ENCODE measurements at places on chromosomes 2 and 18.

- no peak for DNase-seq
These were observed 44.3 kb upstream of the ZBTB7C start for GRCh38 chr18:48453330-48454066.

GRCh38 chr2:38215993-38216392 is 140.0 kb upstream of the CYP1B1 start:
- DNase-seq: no peak

- no peak for DNase-seq
These were observed 296.0 kb upstream of the MC4R start for GRCh38 chr18:60668583-60668982.

DNA sequence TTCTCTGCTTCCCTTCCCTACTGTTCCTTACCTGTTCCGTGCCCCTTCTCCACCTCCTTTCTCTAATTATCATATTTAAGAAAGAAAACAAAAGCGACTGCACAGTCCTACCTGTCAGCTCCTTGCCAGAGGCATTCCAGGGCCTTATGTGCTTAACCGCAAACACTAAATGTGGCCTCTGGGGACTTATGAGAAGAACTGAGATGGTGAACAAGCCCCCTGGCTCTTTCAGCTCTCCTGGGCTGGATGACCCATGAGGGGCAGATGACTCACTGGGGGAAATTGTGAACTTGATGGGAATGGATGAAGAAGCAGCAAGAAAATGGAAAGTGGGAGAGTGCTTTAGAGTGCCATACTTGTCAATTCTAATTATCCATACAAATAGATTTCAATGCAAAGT is 106.3 kb upstream of the LYPD1 start:
- DNase-seq: no peak

- peak; percentile 43 for DNase-seq
These were observed 1.9 kb downstream of the CLK1 start for GRCh38 chr2:200862532-200863000.

- DNase-seq: no peak
These were observed 600.4 kb upstream of the KLHL29 start for GRCh38 chr2:22784566-22784965.

- no peak for DNase-seq
These were observed 321.3 kb upstream of the TFPI start for GRCh38 chr2:187875261-187876141.
